Esophagus mucosa (tissue), 1 donor: ENCODE measurements at places on chromosomes 5 and 9.

DNA sequence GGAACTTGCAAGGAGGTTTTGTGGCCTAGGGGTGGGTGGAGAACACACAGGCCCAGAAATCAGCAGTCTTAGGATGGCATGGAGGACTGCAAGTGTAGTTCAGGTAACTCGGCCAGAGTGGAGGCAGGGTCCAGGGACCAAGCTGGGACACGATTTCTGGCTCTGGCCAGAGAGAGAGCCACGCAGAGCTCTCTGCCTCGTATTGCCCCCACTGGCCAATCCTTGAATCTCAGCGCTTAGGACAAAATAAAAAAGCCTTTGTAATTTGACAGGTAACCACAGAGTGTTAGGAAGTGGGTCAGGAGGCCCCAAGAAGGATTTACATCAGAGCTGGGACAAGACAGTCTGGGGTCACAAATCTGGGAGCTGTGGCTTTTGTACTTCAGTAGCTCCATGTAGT lies 11.7 kb downstream of the MAP3K1 start:
- ATAC-seq: peak; percentile 44

DNA sequence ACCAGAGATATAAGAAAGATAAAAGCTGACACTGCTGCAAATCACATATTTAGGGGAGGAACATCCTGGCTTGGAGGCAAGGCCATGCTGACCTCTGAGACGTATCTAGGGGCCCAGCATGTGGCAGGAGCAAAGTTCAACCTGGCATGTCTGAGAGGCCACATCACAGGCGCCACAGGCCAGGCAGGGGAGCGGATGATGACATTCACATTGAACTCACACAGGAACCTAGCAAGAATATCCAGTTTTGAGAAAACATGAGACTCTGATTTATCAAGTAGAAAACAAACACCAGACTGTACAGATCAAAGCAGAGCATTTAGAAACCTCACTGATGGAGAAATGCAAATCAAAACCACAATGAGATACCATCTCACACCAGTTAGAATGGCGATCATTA lies 64.2 kb upstream of the STK32A start:
- ATAC-seq: no peak

- no peak for ATAC-seq
Observed at GRCh38 chr9:104915753-104916152, 12.2 kb downstream of the ABCA1 start.

GRCh38 chr9:35306283-35306682 lies 144.5 kb downstream of the UNC13B start:
- no peak for ATAC-seq

DNA sequence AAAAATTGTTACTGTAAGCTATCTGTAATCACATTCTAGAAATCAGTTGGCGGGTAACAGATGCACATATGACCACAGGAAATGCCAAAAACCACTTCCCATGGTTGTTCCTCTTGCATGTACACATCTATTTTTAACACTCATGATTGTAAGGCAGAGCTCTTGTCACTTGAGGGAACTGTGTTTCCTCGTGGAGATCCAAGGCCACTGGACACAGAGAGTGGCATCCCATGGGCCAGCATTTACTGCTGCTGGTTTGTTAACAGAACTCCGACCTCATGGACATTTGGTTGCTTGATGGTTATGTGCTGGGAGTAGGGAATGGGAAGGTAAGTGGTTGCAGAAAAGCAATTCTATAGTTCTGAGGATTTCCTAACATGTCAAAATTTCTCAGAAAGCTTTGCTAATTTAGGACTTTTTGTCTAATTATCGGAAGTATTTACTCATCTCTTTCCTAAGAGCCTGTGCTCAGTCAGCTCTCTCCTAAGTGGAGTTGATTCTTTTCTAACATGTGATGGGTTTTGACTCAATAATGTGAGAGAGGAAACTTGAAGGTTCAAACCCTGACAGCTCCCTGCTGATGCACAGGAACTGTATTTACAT lies 202.0 kb upstream of the NR3C1 start:
- peak; percentile 23 for ATAC-seq

DNA sequence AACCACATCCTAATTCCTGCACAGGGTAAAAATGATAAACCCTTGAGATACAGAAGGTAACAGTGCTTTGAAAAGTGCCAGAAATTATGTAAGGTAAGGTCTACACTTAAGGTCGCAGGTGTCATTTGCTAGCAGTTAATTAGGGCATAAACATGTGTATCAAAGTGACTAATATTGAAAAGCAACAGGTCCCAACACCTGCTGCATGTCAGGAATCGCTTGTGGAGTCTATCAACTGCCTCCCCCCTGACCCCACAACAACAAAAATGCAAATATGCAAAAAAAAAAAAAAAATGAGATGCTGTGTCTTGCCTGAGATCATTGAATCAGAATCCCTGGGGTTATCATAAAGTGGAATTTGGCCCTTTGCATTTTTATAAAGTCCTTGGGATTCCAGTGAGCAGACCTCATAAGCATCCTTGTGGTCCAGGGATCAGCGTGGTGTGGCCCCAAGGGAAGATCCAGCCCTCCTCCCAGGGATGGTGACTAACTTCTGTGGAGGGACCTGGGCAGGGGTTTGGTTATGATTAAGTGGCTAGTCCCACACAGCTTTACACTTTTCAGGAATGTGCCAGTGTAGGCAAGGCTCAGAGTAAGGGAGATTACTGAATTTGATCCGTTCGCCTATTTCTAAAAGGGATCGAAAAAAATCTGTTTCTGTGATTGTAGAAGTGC lies 92.5 kb upstream of the TNFSF8 start:
- no peak for ATAC-seq

- peak; percentile 65 for ATAC-seq
Observed at GRCh38 chr5:34001241-34001841, 6.5 kb downstream of the AMACR start.

GRCh38 chr9:130417602-130418001 lies 27.2 kb upstream of the ASS1 start:
- no peak for ATAC-seq

- no peak for ATAC-seq
Observed at GRCh38 chr5:42337143-42337542, 86.1 kb upstream of the GHR start.

- ATAC-seq: no peak
Observed at GRCh38 chr9:92941861-92942260, 5.5 kb upstream of the FGD3 start.

DNA sequence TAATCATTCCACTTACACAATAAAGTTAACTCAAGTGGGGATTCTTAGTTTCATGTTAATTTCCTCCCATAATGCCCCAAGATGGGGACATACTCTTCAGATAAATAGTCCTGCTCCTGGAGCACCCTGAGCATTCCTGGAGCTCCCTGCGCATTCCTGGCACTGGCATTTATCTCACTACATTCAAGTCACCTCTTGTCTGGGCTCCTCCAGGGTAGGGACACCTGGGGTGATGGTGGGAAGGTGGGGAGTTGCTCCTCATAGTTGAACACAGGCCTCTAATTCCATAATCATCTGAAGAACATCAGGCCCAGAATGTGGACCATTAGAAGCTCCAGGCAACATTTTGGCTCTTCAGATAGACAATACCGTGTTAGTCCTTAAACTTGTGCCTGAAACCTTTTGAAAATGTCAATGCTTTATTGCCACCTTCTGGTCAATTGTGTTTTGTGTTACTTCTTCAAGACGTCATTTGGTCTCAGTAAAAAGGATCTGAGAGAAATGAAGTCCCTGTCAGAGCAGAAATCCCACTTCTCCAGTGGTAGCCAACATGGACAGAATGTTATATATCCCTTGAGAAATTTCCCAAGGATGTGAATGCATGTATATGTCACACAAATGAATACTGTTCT lies 14.2 kb upstream of the AGGF1 start:
- no peak for ATAC-seq

- ATAC-seq: no peak
Observed at GRCh38 chr9:84385386-84386040, 45.0 kb upstream of the SLC28A3 start.

GRCh38 chr5:159343295-159344094 lies 13.2 kb upstream of the IL12B start:
- peak; percentile 18 for ATAC-seq

GRCh38 chr9:81613002-81613812 lies 76.1 kb downstream of the TLE1 start:
- no peak for ATAC-seq

DNA sequence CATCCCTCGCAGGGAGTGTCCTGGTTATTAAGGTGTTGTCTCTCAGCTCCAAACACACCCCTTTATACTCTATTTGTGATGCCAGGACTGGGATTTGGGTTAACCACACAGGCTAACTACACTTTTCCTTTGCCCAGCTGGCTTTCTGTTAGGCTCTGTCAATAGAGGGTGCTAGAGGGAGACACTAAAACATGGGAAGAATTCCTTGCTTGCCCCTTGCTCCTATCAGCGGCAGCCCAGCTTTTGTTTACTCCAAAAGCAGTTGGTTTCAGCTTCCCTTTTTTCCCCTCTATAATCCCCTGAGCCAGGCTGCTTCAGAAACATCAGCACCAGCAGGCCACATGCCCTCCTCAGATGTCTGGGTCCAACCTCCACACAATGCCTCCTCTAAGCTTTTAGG lies 297.1 kb downstream of the KCTD16 start:
- peak; percentile 32 for ATAC-seq

DNA sequence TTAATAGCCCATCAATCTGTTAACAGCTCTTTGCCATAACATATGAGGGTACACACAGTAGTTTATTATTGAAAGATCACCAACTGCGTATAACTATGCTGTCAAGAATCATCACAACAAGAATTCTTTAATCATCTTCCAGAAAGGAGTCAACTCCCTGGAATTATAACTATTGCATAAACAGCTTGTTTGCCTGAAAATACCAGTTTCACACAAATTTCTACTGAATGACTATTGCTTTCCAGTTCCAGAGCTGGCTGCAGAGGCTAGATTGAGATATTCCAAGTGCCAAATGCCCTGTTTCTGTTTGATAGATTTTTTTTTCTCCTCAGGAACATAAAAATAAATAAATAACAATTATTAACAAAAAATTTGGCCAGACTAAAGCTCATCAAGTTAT lies 444.7 kb downstream of the TLE1 start:
- no peak for ATAC-seq

DNA sequence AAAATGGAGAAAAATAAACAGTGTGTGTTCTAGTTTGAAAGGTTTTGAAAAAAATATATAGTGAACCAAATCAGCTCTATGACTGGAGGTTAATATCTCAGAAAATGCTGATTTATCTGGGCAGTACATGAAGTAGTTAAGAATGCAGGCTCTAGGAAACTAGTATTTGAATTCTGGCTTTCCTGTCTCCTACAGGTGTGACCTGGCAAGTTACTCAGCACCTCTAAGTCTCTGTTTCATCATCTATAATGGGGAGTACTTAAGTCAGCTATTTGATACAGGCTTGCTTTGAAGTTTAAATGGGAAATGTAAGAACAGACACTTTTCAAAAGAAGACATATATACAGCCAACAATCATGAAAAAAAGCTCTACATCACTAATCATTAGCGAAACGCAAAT lies 5.2 kb downstream of the GRAMD2B start:
- ATAC-seq: peak; percentile 71

DNA sequence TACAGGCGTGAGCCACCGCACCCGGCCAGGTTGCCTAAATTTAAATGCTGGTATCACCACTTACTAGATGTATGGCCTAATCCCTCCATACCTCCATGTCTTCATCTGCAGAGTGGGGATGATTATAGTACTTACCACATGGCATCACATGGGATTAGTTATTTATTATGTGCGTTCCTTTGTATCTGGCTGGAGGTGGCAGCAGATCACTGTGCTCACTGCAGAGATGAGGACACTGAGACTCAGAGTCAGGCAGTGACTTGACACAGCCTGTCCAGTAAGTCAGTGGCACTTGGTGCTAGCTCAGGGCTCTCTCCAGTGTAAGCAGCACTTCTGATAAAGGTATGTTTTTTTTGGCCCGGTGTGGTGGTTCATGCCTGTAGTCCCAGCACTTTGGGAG lies 38.4 kb upstream of the HAND1 start:
- peak; percentile 22 for ATAC-seq

- no peak for ATAC-seq
Observed at GRCh38 chr5:120874081-120874862, 410.2 kb downstream of the PRR16 start.

- ATAC-seq: no peak
Observed at GRCh38 chr9:116904165-116904564, 217.1 kb downstream of the TRIM32 start.

GRCh38 chr9:105541838-105542237 lies 16.1 kb upstream of the FKTN start:
- no peak for ATAC-seq

- no peak for ATAC-seq
Observed at GRCh38 chr5:73417303-73418034, 31.1 kb downstream of the FOXD1 start.

- ATAC-seq: no peak
Observed at GRCh38 chr9:119121899-119122298, 247.3 kb downstream of the BRINP1 start.

GRCh38 chr5:151094030-151094851 lies 13.4 kb upstream of the TNIP1 start:
- peak; percentile 14 for ATAC-seq

DNA sequence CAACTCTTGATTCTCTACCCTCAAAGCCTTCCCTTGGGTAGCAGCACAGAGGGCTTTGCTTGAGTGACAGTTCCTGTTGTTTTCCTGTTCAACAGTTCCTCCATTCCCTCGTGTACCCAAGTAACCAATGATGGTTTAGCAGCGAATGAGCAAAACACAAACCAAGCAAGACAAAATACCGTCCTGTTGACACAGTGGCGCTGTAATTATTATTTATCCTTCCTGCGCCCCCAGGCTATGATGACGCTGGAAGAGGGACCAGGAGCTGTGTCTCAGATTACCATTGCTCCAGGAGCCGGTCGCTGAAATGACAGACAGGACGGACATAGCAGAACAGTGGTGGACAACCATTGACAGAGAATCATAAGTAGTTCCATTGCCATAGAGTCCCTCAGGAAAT lies 154.8 kb downstream of the GADD45G start:
- ATAC-seq: no peak

- peak; percentile 35 for ATAC-seq
Observed at GRCh38 chr5:58462154-58462553, 2.3 kb upstream of the PLK2 start.

DNA sequence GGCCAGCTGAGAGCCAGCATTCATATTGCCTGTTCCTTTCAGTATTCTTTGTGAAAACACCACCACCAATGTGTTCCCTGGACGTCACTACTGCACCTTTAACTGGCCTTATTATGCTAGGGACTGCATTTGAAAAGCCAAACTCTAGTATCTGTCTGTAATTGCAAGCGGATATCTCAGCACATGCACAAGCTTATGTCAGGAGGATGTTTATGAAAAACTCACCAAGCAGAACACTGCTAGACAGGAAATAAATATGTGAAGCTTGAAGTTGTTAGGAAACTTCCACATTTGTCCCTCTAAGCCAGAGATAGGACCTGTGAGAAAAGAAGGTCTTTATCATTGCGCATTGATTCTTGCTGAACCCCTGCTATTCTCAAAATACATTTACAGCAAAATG lies 135.4 kb upstream of the CCDC152 start:
- ATAC-seq: no peak

DNA sequence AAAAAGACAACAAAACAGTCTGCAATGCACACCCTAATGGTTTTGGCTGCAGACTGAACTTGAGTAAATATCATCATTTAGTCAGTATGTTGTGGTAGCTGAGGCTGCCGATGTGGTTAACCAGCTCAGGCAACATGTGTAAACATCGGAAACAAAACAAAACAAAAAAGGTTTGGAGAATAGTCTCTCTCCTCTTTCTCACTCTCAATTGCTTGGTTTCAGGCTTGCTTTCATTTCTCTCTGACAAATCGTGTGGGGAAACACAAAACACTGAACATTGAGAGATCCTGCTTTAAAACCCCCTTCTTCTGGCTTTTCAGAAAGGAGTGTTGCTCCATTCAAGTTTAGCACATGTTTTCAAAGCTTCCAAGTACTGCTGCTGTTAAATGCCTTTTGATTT lies 453.3 kb downstream of the BNC2 start:
- ATAC-seq: no peak
